ENCODE measurements at places on chromosomes 5 and 9.

GRCh38 chr5:15837551-15838289 is 337.7 kb downstream of the FBXL7 start:
- DNase-seq, result no peak

- no peak for DNase-seq
Observed at GRCh38 chr9:129108805-129109536, 1.6 kb downstream of the CRAT start.

GRCh38 chr5:123937230-123937629 is 425.3 kb downstream of the CSNK1G3 start:
- no peak for DNase-seq

DNA sequence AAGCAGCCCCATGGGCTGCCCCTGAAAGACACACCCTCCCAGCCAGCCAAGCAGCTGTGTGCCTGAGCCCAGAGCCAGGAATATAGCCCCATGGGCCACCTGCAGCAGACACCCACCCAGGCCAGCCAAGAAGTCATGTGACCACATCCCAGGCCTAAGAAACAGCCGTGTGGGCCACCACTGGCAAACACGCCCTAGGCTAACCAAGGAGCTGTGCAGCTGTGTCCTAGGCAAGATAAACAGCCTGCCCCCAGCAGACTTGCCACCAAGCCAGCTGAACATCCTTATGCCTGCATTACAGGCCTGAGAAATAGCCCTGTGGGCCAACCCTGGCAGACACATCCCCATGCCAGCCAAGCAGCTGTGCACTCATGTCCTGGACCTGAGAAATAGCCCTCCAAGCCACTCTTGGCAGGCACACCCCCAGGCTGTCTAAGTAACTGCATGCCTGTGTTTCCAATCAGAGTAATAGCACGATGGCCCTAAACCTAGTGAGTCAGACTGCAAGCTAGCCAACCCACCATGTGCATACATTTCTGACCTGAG is 143.0 kb downstream of the ADAMTS6 start:
- DNase-seq, result no peak
